Activated T-cell treated with anti-CD3 and anti-CD28 coated beads, Interleukin-2, amount 50 U/mL, for 4 hours (primary cell): ENCODE measurements at places on chromosomes 1 and 21. TPM values are rescaled to one million over a fixed set of nuclear protein-coding genes. Genes with fewer than 3 reads are reported as not detected.

Gene RO60
- total RNA-seq = 75.0 TPM

DNA sequence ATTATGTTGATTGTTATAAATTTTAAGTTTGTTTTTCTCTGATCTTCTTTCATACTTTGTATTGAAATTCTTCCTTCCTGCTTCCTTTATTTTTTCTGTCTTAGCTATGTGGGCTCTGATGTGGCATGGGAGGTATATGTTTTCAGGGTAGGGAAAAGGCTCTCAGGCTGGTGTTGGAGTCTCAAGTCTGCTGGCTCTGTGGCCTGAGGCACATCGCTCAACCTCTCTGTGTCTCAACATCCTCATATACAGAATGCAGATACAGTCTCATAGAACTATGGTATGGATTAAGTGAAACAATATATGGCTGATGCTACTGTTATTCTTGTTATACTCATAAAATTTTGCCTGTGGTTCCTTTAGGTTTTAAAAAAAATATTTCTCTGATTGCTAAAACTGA is 105.9 kb downstream of the KCNN3 start:
- DNase-seq = no peak

DNA sequence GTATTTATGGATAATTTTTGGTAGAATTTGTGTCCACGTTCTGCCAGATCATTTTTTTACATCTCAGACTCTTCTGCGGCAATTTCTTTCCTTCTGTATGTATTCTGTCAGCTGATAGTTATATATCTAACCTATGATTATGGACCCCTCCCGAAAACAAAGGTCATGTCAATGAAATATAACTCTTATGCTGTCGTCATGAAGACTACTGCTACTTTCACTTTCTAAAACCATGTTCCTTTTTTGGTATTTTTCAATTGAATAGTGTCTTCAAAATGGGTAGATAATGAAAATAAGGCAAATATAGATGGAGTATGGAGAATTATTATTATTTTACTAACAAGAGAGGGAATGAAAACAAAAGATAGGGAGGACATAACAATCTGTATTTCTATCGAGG is 3.2 kb downstream of the ANGPTL1 start:
- DNase-seq = no peak

DNA sequence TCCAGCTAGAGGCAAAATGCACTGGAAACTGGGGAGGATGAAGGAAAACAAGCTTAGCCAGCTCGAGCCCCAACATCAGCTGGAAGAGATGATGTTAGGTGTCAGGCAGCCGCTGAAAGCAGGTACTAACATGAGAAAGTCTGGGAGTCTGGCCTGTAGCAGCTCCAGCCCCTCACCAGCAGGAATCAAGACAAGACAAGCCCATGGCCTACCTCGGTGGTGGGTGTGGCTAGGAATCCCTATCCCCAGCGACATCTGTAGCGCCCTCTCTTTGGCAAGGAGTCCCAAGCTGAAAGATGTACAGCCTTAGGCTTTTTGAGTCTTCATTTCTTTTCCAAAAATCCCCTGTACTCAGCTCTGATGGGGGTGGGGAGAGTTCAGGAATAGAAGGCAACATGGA is 2.6 kb downstream of the DLGAP3 start:
- DNase-seq = no peak

DNA sequence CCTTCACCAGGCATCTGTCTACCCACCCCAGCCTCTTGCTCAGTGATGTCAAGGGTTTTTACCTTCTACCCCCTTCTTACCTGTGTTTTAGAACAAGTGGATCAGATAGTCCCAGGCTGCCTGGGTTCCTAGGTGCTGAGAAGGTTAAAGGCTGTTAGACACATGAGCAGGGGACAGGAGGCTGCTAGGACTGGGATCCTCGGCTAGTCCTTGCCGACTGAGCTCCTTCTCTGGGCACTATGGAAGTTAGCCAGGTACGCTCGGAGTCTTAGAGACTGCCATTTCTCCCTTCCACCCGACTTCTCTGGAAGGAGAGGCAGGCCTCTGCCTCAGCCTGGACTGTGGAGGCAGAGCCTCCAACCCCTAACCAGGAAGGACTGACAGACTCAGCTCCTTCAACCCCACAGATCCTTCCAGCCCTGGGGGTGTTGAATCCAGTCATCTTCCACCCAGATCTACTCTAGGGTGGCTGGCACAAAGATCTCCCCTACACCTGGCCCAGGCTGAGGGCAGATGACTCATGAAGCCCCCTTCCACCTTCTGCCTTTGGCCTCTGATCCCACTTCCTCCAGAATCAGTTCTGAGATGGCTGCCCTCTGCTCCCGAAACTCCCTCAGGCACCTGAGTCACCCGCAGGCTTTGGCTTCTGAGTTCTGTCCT is at the start of gene DYNLT4:
DYNLT4 (minus strand) TSS at position 648 of the 660 bp plus-strand sequence. CDS start 683 bp downstream, outside the sequence.
- DNase-seq = no peak
